Epithelial cell of proximal tubule (primary cell): ENCODE measurements at places on chromosomes 3 and 15. TPM values are rescaled to one million over a fixed set of nuclear protein-coding genes. Genes with fewer than 3 reads are reported as not detected.

- no peak for DNase-seq
Measured at GRCh38 chr3:18194431-18194830, 230.7 kb downstream of the SATB1 start.

DNA sequence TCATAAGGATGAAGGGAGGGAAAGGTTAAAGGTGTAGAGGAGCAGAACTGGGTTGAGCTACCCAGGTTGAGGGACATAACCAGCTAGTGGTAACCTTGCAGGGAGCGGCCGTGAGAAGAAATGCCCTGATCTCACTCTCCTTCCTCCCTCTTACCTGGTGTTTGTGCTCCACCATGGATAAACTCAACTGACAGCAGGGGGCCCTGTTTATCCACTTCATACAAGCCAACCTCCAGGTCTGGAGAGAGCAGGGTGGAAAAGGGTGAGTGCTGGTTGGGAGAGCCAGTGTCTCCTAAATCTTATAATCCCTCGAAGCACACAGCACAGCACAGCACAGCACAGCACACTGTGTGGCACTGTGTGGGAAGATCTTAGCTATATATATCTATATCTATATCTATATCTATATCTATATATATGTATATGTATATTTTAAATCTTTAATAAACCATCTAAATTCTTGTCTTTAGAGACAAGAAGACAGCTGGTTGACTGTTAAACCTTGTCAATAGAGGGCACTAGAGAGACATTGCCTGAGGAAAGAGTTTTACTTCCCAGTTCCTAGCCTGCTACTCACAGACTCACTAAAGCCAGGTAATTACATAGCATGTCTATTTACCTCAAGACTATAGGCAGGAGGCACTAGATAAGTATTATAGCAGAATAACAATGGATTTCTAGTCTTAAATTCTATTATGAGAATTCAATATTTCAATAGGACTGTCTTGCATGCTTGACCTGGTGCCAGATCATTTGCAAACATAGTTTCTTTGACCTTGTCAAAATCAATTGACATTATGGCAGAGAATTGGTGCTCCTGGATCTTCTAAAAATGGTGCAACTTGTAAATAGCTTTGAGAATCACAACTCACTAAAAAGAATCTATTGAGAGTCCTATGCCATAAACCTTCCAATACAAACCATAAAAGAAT, 21.7 kb upstream of the FMN1 start:
- no peak for DNase-seq

Gene ZNF592
- 8.2 and 8.6 TPM in 2 replicates for total RNA-seq

DNA sequence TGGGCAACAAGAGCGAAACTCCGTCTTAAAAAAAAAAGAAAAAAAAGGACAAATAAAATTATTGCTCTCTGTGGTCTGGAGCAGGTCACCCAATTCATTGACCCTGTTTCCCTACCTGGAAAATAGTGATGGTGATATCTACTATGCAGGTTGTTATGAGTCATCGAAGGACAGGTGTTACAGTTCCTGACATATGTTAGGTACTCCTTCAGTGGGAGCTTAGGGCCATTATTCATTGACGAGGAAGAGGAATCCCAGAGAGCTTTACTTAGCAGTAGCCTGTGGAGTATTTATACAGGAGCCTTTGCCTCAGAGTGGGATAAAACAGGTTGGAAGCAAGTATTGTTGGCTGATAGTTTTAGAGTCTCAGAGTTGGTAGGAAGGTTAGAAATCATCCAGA, 74.5 kb downstream of the SLC7A14 start:
- DNase-seq = no peak

DNA sequence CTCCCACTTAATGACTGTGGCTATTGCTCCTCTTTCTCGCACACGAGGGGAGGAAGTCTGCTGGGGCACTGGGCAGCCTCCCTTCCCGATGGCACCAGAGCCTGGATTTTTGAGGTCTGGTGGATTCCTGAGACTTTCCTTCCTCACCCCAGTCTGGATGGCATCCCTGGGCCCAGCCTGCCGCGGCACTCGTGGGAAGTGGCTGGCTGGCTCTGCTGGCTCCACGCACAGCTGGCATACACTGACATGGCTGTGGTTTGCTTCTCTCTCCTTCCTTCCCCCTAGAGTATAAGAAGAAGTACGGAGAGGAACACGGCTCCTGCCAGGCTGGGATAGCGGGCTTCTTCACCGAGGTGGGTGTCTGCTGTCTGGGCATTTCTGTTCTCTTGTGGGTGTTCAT, 319.8 kb upstream of the LRRFIP2 start:
- no peak for DNase-seq

- no peak for DNase-seq
Measured at GRCh38 chr3:55725681-55726500, 238.8 kb upstream of the WNT5A start.
